ENCODE measurements at places on chromosomes 2 and 18.

DNA sequence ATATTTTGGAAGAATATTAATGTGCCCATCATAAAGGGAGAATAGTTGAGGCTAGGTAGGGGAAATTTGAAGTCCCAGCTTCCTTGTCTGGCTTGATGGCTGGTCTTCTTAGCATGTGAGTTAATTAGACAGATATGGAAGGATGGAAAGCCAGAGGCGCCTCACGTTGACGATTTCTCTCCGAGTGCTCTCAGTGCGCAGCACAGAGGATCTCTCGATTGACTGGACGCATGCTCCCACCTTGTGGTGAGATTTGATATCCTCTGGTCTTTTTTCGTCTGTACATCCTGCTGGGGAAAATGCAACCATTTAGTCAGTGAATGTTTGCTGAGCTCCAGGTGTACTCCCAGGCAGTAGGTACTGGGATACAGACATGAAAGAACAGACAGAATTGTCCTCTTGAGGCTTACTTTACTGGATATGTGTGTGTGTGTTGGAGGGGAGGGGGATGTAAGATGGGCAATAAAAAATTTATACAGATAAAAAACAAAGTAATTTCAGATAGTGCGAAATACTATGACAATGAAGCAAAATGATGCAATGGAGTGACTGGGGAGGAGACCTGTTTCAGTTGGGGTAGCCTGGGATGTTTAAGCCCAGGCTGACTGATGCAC lies 66.9 kb upstream of the ZNG1B start:
- peak; percentile 68 for DNase-seq

GRCh38 chr2:6722574-6722973 lies 143.1 kb downstream of the CMPK2 start:
- DNase-seq: no peak

DNA sequence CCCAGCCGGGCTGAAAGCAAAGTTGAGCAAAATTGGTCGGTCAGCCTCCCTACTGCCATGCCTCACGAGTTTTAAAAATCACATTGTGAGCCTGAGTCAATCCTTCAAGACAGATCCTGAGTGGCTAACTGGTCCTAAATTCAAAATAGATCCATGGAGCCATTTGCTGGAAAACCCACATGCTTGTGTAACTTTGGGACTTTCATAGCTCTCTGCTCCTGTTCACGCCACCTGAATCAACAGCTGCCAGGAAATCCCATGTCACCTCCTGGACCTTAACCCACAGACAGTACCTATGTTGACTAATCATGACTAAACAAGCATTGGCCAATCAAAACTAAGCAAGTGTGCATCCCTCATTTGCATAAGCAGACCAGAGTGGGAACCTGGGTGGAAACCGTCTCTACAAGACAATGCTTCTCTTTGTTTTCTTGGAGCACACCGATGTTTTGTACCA lies 42.8 kb upstream of the LDLRAD4 start:
- DNase-seq: no peak

DNA sequence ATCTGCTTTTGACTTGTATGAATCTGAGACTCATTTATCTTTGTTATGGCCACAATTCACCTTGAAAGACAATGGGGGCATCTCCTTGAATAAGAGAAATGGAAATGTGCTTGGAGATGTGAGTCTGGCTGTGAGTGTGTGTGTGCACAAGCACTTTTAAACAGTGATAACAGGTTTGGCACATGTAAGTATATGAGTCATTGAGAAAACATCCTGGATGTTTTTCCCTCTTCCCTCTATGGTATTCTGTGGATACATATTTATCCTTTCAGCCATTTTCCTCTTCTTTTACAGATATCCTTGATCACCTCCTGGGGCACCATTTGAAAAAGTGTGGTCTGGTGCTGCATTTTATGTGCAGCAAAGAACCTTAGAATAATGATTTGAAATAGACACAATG lies 317.3 kb upstream of the THUMPD2 start:
- DNase-seq: peak; percentile 34

DNA sequence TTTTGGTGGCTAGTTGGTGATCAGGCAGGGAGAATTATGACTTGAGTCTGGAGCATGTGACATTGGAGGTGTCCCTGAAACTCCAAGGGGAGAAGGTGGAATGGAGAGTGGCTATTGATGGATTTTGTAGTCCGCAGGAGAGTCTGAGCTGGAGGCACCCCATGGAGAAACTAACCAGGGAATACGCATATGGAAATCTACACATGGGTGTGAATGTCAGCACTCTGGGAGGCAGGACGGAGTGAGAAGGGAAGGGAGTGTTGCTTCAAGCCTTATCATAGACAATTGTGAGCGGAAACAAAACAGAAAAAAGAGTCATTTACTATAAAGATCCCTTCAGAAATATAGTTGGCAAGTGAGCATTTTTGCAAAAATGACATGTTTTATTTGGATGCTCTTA lies 667 bp upstream of the SCYGR4 start:
- no peak for DNase-seq

DNA sequence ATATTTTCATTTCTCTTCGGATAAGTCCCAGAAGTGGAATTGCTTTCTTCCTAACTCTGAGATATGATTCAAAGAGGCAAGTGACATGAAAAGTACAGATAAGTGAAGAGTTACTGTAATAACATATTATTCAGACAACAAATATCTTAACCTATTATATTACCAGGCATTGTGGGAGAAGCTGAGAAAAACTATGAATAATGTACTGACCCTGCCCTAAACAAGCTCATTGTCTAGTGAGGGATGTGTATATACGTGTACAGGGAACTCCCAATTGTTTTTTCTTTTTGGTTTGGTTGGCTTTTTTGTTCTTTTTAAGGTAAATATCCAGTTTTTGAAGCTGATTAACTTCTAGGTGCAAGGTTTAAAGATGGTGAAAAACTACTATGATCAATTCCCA lies 26.5 kb downstream of the NCKAP1 start:
- no peak for DNase-seq

- DNase-seq: no peak
Observed at GRCh38 chr18:10215446-10215845, 239.0 kb upstream of the APCDD1 start.

DNA sequence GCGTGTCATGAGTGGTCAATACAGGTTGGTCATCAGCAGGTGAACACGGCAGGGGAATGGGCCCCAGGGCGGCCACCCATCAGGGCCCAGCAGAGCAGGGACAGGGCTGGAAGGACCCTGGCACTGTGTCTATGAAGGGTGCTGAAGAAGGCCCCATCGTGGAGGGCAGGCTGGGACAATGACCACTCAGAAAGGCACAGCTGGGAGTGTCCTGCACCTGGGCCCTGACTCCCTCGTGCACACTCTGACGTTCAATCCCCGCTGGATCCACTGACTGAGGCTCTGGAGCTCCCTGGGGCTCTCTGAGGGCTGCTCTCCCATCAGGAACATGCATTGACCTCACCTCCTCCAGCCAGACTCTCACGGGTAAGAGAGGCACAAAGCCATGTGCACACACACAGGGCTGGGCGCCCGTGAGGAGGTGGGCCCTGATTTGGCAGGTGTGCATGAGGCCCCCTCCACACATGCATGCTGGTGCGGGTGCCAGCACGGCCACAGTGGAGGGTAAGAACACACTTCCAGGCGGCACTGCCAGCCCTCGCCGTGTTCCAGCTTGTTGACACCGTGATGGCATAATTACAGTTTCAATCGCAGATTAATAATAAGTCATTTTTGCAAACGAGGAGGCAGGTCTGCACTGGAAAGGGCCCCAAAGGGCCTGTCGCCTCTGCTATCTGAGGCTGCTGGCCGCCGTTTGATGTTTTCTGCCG lies 58.5 kb downstream of the SMAD7 start:
- DNase-seq: no peak

DNA sequence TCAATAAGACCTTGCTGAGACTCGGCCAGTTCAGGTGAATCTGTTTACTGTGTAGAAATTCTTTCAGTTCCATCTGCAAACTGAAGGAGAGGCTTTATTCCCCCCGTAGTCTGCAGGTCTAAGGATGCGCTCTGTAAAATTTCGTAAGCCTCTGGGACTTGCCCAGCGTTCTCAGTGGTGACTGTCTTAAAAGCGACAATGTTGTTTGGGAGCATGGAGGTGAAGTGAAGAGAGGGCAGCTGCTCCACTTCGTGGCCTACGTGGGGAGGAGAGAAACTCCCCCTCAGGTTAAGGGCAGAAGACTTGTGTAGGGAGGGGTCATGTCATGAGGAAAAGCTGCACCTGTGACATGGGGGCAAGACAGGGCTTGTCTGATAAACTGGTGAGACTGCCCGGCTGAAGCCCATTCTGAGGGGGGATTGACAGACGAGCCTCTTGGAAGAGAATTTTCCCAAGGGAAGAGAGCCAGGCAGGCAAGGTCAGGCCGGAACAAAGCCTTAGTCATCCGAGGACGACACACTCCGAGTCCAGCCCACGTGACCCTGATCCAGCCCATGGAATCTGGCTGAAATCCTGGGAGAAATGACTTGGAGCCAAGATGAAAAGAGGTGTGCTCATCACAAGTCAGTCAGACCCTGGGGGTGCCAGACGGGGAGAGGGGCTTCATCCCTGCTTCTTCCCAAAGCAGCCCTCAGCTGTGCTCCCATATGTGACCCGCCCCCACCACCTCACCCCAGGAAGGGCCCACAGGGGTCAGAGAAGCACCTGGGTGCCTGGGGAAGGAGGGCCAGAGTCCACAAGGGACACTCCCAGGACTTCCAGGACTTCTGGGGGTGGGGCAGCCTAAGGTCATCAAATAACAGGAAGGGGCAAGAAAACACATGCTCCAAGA lies 88.5 kb upstream of the SH3BP4 start:
- peak; percentile 55 for DNase-seq

DNA sequence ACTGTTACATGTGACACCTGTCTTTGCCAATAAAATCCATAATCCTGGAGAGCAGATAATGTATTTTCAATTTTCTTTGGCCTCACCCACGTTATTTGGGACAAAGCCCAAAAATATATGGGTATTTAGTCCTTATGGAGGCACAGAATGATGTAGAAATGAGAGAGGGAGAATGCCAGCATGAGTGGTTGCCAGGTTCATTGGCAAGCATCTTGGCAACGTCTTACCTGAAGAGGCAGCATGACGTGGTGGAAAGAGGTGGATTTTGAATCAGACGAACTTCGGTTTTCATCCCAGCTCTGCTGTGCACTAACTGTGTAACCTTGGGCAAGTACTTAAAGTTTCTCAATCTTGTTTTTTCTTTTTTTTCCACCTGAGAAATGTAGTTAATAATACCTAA lies 969.6 kb upstream of the PIK3C3 start:
- no peak for DNase-seq

DNA sequence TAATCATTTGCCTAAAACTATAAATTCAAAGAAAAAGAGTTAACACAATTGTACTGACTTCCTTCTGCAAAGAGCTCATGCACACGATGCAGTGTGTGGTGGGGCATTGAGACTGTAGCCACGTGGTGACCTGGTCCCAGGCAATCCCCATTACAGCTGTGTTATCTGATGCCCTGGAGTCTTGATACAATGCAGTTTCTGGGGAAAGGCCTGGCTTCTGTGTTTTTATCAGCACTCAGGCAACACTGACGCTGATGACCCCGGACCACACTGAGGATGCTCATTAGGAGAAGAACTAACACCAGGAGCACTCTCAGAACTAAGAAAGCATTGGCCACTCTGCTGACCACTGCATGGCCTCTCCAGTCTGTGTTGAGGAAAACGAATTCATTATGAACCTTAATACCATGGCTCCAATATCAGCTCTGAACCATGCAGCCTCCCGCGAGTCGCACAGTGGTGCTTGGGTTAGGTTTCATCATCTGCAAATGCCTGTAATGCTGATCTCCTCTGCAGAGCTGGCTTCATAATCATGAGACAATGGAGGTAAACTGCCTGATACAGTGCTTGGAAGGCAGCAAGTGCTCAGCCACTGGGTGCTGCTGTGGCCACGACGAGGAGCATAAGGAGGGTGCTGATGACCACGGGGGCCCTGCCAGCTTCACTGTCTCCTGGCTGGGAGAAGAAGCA lies 218.5 kb downstream of the MYT1L start:
- DNase-seq: no peak

- DNase-seq: no peak
Observed at GRCh38 chr2:161956738-161957137, 117.3 kb downstream of the DPP4 start.

DNA sequence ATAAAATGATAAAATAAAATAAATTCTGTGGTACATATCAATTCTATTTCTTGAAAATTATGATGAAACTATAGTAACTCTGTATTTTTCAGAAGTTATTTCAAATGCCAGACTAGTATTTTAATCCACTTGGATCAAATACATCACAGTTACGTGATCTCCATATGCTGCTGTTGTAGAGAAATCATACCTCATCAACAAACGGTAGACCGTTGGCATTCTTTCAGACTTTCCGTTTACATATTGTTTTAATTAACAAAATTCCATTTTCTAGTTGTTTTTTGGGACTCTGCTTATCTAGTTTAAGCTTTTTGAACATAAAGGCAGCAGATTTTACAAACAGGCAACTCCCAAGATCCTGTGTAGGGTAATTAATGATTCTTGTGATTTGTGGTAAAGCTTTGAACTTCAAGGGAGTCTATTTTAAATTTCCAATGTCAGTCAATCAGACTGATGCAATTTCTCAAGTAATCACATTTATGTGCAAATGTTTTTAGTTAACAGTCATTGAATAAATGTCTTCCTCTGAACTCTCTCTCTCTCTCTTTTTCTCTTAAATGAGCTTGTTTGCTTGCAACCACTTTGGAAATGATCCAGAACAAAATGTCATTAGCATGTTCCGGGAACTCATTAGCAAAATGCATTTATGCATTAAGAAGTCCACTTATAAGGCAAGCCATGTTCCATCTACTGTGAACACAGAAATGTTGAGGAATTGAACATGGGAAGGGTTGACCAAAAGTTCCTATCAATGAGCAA lies 31.8 kb downstream of the NYAP2 start:
- DNase-seq: no peak

DNA sequence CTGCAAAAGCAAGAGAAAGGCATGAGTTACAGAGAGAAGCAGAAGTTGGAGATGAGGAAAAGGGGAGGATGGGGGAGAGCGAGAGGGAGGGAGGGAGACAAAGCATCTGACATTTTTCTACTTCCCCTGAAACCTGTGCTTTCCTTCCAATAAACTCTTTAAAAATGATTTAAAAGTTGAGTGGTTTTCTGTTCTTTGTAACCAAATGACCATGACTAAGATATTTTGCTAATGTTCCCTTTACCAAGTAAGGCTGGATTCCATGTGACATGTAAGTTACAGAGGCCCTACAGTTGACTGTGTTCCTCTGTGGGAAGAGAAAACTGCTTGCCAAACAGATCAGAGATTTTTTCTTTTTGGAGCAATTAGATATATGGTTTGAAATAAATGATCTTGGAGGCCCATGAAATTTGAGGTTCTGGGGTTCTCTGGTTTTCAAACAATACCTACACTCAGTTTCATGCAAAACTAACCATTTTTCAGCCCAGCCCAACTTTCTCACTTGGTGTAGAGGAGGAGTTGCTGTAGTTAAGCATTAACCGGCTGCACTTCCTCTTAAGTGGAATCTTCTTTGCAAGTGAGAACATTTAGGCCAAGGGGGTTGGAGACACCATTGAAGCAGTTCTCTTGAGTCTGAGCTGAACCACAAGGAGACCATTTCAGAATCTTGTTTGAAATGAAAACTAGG lies 34.5 kb downstream of the INSIG2 start:
- DNase-seq: no peak

GRCh38 chr2:82852787-82853186 lies 1606.3 kb downstream of the SUCLG1 start:
- DNase-seq: no peak

GRCh38 chr2:3403587-3404334 lies 24.3 kb downstream of the TRAPPC12 start:
- DNase-seq: no peak

- peak; percentile 42 for DNase-seq
Observed at GRCh38 chr2:152319822-152320570, 15.0 kb upstream of the FMNL2 start.

- no peak for DNase-seq
Observed at GRCh38 chr18:70149156-70149555, 56.3 kb downstream of the RTTN start.

Measured in iris pigment epithelial cell (primary cell).